Activated B cell treated with CpG ODN at 0.5 μM for 24 hours (primary cell): ENCODE measurements at places on chromosomes 6 and 20. TPM values are rescaled to one million over a fixed set of nuclear protein-coding genes. Genes with fewer than 3 reads are reported as not detected.

The DDX43 gene
- total RNA-seq = 1.4 and 1.6 TPM in 2 replicates

The OR2H1 gene
- not detected in 2 replicates for total RNA-seq

The FOXC1 gene
- 1.00 and 1.1 TPM in 2 replicates for total RNA-seq

The POM121L2 gene
- not detected in 2 replicates for total RNA-seq

The EPB41L2 gene
- 62.7 and 62.8 TPM in 2 replicates for total RNA-seq
